K562 (cell line): ENCODE measurements at places on chromosomes 7 and 10.

- DNase-seq = no peak
Observed at GRCh38 chr7:154306036-154306435, 253.8 kb downstream of the DPP6 start.

GRCh38 chr7:21603972-21604749, 61.3 kb downstream of the DNAH11 start:
- DNase-seq = no peak

DNA sequence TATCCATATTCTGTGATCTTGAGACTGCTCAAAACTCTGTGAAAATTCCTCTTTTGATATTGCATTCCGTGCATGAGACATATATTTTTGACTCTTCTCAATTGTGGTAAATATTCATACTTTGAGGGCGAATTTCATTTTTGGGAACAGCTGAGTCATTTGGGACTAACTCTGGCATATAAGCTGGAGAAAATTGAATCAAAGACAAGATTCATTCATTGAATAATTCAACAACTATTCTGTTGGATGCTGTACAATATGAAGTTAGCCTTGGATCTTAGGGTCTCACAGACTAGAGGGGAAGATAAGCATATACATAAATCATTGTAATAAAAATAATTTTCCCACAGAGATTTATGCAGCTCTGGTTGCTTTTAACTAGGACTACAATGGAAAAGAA, 183.2 kb upstream of the NEBL start:
- DNase-seq = no peak

GRCh38 chr7:43196379-43196778, 83.9 kb downstream of the HECW1 start:
- DNase-seq = no peak

DNA sequence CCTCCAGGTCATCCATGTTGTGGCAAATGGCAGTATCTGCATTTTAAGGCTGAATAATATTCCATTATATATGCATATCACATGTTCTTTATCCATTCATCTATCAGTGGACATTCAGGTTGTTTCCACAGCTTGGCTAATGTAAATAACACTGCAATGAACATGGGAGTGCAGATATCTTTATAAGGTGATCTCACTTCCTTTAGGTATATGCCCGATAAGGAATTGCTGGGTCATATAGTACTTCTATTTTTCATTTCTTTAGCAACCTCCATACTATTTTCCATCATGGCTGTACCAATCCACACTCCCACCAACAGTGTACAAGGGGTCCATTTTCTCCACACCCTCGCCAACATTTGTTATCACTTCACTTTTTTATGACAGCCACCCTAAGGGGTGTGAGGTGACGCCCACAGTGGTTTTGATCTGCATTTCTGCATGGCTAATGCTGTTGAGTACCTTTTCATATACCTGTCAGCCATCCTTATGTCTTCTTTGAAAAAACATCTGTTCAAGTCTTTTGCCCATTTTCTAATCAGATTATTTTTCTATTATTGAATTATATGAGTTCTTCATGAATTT, 18.9 kb downstream of the ABI1 start:
- no peak for DNase-seq

DNA sequence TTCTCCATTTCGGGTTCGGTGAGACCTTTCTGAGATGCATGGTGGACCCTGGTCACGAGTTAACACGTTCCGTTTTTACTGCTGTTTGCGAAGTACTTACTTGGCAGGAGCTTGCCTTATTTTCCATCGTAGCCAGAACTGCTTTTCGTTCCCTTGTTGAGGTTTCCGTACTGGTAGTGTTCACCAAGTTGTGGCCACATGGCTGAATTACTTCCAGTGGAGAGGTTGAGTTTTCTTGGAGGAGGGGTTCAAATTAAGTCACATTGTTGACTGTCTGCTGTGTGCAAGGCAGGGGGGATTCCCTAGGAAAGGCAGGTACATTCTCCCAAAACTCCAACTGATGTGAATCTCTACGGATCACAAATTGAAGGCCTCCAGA, 4.0 kb downstream of the MXI1 start:
- no peak for DNase-seq

- DNase-seq = no peak
Observed at GRCh38 chr7:159136846-159137245, 7.8 kb downstream of the VIPR2 start.

- no peak for DNase-seq
Observed at GRCh38 chr10:125557311-125557710, 125.7 kb downstream of the TEX36 start.

GRCh38 chr10:69742356-69742695, 59.4 kb upstream of the COL13A1 start:
- no peak for DNase-seq

DNA sequence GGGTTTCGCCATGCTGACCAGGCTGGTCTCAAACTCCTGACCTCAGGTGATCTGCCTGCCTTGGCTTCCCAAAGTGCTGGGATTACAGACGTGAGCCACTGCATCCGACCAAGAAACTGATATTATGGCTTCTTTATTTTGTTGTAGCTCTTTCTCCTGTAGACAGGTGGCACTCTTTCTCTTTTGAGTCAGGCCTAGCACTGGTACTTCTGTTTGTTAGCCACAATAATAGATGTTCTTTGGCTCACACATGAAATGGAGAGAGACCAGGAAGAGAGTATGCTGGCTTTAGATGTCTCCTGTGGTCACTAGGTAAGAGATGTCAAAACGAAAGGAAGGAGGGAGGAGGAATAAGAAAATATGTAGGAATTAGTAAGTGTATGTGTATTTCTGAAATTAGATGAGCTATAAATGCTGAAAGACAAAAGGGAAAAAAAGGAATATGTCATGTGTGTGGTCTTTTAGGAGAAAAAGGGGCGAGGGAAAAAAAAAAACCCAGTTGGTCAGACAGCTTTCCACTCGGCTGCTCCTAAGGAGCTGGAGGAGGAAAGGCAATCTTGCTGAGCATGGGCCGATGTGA, 78.7 kb downstream of the CLEC2L start:
- peak; percentile 59 for DNase-seq

DNA sequence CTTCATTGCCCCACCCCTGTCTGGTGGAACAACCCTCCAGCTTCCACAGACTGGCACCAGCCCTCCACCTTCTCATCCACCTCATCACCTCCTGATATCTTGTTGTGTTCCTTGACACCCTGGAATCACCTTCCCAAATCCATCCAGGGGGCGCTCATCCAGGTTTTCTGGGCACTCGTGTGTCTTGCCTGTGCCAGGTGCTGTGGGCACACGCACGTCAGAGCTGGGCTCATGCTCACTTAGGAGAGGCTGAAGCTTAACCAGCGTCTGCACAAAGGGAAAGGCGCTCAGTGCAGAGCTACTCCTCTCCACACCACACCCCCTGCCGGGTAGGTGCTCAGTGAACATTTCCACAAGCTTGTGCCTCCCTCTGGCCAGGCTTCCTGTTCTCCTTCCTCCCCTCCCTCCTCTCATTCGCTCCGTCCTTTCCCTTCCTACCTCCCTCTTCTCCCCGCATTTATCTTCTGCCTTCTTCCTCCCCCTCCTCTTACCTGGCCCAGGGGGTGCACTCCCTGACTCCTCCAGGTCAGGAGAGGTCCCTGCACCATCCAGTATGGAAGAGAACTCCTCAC, 4.8 kb downstream of the ADCYAP1R1 start:
- DNase-seq = no peak

GRCh38 chr10:81662837-81663236, 212.2 kb upstream of the NRG3 start:
- DNase-seq = no peak

DNA sequence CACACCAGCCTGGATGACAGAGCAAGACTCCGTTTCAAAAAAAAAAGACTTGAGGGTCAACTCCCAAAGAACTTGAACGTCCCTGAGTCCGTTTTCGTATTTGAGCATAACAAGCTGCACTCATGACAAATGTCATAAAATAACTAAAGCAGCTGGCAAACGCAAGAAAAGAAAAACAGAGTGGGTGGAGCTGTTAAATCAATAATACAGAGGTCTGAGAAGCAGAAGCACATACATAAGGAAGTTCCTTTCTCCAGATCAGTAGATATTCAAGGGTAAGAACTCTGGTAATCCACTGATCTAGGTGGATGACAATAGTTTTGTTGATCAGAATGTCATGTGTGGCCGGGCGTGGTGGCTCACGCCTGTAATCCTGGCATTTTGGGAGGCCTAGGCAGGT, 150.1 kb downstream of the FAM107B start:
- DNase-seq = no peak

DNA sequence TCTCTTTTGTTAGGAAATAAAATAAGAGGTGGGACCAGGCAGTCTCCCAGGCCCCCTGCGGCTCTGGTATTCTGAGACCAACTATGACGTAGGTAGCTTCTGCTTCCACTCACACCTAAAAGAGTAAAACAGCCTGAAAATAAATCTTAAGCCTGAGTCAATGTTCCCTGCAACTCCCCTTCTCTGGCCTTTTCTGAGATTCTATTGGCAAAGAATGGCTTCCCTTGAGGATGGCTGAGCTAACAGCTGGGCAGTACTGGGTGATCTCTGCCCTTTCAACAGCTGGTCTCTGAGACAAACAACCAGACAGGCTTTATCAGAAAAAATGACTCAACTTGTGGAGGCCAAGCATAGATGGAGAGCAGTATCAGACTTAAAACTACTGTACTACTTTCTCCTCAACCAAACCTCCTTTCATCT, 58.7 kb downstream of the CREB3L2 start:
- peak; percentile 49 for DNase-seq

DNA sequence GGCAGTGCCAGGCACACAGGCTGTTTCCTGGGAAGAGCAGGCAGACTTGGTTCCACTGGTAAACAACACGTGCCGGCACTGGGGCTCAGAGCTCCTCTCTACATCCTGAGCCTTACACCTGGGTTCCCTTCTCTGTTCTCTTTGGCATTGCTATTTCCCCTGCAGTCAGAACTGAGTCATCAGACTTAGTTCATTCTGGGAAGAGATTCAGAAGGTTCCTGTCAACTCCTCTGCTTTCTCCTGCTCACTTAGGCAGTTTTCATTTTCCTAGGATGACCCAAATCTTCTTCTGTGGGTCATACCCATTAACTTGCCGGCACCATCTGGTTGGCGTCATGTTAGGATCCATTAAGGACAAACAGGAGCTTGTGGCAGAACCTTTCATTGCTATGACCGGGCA, 33.4 kb upstream of the LRRC18 start:
- no peak for DNase-seq

GRCh38 chr7:100130608-100131453, 4.1 kb downstream of the MBLAC1 start:
- DNase-seq = peak; percentile 90

DNA sequence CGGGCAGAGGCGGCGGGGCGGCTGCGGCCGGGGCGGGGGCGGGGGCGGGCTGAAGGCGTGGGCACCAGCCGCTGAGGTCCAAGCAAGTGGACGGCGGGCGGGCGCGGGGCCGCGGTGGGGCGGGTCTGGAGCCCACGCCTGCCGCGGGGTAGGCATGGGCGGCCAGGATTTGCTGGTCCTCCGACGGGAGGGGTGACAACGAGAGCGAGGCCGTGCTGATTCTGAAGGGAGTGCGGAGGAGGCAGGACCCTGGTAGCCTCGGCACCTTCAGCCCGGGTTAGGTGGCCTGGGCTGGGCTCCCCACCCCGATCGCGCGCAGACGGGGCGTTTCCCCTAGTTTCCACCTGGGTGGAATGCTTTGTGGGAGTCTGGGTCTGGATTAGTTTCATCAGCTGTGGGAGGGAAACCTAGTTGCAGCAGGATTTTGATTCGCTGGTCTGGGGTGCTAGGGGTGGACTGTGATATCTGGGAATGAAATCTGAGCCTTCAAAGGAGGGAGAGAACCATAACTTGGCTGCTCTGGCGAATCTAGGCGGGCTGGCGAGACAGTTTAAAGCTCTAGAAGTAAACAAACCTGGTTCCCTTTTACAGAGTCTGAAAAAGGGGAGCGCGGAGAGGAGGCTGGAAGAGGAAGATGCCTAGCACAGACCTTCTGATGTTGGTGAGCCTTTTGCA, 609 bp downstream of the SGPL1 start:
- DNase-seq = peak; percentile 71

- peak; percentile 78 for DNase-seq
Observed at GRCh38 chr10:101062232-101063049, 652 bp downstream of the KAZALD1 start.

DNA sequence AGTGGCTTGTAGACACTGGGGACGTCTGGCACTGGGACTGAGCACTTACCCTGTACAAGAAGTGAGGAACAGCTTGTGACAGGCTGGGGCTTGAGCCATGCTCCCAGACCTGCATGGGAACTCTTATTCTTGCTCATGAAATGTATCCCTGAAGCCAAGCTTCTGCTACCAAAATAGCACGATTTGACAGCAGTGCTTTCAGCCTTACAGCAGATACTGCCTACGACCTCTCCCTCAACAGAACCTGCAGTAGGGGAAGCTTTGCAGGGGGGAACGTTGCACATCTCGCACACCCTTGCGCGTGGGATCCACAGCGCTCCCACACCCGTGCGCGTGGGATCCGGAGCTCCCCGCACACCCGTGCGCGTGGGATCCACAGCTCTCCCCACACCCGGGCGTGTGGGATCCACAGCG, 88.0 kb downstream of the CREM start:
- DNase-seq = no peak

- no peak for DNase-seq
Observed at GRCh38 chr7:151669762-151670161, 150.1 kb upstream of the RHEB start.

DNA sequence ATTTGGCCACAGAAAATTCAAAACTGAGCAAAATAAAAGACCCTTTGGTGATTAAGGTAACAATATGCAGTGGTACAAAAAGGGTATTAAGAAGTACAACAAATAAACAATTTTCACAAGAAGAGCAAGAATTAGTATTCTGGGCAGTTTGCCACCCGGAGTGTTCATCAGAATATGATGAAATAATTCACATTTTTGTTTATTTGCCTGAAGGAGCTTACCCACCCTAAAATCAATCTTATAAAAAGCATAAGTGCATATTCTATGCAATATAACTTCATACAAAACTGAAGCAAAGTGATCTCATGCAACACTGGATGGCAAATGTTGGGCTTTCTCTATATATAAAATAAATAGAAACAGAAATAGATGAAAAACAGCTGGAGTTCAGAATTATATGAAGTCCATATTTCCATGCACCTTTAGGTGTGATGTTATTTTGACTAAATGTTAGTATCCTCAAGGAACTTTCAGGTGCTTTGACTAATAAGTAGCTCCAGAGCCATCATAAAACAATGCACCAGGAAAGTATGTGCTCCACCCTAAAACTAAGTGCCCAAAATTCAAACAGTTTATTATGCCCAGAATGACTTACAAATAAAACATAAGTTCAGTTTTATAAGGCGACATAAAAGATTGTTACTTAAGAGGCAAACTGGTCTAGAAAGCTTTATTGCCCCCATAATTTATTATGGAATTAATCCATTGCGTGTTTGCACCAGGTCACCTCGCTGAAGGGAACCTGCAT, 474.3 kb downstream of the SEMA3D start:
- DNase-seq = no peak

- no peak for DNase-seq
Observed at GRCh38 chr10:93299606-93300287, 182.4 kb downstream of the MYOF start.

- DNase-seq = peak; percentile 72
Observed at GRCh38 chr7:140304191-140304799, 94.0 kb downstream of the SLC37A3 start.

DNA sequence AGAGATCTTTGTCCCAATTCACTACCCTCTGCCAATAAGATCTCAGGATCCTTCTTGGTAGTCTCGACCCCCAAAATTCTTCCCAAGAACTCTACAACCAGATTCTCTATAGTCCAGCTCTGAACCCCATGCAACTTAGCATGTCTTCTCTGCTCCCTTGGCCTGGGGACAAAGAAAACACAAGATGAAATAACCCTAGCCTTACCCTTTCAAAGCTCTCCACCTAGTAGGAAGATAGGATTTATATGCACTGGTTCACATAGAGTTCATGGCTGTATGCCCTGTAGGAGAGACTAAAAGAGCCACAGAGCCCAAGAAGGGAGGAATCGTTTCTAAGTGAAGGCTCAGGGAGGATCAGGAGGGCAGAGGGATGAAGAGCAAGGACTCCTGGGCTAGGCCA, 96.1 kb downstream of the PPP1R3C start:
- no peak for DNase-seq
